Stimulated activated CD4-positive, alpha-beta T cell treated with anti-CD3 and anti-CD28 coated beads, Interleukin-1b, Interleukin-23, amount 100 ng/mL, for 1 hour (primary cell): ENCODE measurements at places on chromosomes 3 and 15.

DNA sequence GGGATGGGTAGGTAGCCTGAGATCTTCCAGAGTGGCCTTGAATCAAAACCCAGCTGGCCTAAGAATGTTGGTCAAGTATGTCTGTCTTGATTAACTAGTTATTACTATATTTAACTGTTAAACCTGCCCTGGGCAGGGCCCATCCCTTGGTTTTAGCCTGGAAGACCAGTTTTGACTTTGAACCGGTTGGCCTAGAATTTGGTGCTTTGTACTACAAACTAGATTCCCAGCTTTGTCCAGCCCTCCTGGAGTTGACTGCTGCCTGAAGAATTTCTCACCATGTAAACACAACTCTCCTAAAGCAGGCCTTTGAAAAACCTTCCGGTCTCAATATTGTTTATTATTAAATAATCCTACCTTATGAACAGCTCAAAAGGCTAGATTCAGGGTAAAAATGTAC, 16.0 kb downstream of the C15orf62 start:
- no peak for DNase-seq

DNA sequence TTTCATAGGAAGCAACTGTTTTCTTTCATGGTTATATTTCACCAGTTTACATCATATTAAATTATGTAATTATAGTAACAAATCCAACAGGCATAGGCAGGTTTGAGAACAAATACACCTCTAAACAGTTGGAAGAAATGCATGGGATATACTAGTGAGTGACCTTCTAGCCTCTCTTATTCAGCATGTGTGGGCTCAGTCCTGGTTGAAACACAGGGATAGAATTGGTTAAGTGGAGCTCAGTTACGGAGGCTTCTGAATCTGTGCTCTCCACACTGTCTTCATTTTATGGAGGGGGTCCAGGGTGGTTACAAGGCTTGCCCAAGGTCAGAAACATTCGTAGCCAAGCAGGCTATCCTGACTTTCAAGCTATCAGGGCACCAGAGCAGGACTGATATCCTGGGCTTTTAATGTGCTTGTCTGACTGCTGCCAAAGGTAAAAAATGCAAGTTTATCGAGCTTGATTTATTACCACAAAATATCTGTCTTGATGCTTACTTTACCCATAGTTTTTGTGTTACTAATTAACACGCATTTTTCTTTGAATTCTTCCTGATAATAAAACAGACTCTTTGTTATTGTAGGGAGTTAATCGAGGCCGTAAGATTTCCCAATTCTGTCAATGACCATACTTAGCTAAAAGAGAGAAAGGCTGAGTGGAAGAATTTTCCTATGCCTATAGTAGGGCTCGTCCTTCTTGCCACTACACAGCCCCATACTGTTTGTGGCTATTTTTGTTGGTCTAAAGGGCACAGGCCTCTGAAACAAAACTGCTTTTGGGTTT, 89.6 kb downstream of the FILIP1L start:
- DNase-seq, result no peak

DNA sequence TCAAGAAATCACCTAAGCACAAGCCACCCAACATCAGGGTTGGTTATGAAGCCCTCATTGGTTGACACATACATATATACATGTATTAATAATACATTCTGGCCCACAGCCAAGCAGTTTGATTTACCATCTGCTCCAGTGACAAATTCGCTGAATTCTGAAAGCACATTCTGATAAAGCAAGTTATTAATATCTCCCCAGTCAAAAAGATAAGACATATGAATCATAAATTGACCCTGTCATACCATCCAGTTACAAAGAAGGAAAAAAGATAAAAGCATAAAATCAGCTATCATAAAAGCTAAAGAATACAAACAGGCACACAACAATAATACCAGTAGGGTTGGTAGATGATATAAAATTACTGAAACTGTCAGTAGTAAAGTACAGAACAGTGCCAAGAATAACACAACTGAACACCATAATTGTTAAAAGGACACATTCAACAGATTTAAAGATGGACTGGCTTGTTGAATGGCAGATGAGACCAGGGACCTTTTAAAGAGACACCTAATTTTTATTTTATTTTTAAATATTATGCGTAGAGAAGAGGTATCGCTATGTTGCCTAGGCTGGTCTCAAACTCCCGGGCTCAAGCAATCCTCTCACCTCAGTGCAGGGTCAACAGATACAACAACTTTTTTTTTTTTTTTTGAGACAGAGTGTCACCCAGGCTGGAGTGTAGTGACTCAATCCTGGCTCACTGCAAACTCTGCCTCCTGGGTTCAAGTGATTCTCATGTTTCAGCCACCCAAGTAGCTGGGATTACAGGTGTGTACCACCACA, 7.7 kb downstream of the SNX4 start:
- no peak for DNase-seq

- DNase-seq, result no peak
Observed at GRCh38 chr15:69046781-69047180, 32.3 kb downstream of the NOX5 start.

- DNase-seq, result no peak
Observed at GRCh38 chr3:182501856-182502255, 291.4 kb upstream of the ATP11B start.

- no peak for DNase-seq
Observed at GRCh38 chr3:30260762-30261161, 345.6 kb upstream of the TGFBR2 start.
